ENCODE measurements at places on chromosomes 16 and 17. TPM values are rescaled to one million over a fixed set of nuclear protein-coding genes. Genes with fewer than 3 reads are reported as not detected.

The ANKFY1 gene
- 34.6 TPM for total RNA-seq

The CCDC92B gene
- 3.9 TPM for total RNA-seq

The MAPK8IP3 gene
- total RNA-seq, result 128 TPM

The TEX14 gene
- 37.2 TPM for total RNA-seq
